Effector memory CD4-positive, alpha-beta T cell (primary cell): ENCODE measurements at places on chromosomes 4 and X.
A peak's percentile ranks its signal among the peaks of the same experiment; 100 is the strongest.

GRCh38 chr4:137514406-137515111 lies 17.7 kb downstream of the PCDH18 start:
- H3K27me3 ChIP-seq: no peaks in the 10 kb centered on the region

DNA sequence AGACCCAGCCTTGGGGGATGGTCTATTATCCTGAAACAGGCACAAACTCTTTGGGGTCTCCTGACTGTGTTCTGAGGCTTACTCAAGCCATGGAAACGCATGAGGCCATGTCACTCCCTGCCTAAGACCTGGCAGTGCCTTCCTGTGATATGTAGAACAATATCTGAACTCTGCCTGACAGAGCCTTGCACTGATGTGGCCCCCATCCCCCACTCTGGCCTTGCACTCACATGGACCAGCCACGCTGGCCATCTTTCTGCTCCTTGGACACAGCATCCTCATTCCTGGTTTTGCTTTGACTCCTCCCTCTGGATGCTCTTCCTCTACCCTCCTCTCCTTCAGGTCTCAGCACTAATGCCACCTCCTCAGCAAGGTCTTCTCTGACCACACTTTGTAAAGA lies 100.2 kb downstream of the SCD5 start:
- H3K27me3 ChIP-seq: no peaks in the 10 kb centered on the region
- DNase-seq: no peak
- no peaks in the 10 kb centered on the region for H3K4me1 ChIP-seq
- no peaks in the 10 kb centered on the region for H3K36me3 ChIP-seq
- H3K27ac ChIP-seq: no peak overlapping the region
- H3K4me3 ChIP-seq: no peak overlapping the region

DNA sequence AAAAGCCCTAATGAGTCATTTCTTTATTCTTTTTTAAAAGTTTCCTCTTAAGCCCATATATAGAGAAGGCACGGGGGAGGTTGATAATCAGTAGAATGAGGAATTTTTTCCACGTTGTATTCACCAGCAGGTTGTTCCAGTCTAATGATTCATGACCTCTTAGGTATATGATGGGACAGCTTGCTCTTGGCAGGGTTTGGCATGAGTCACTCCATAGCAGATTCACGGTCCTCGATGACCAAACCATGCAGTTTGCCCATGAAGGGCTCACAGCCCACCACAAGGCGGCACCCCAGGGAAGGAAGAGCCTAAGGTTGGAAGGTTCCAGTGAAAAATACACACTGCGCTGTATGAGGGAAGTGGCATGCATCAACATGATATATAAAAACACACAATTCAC lies 623.8 kb upstream of the DIPK2B start:
- H3K36me3 ChIP-seq: no peaks in the 10 kb centered on the region
- no peak overlapping the region for H3K4me3 ChIP-seq
- no peaks in the 10 kb centered on the region for H3K4me1 ChIP-seq
- no peak for DNase-seq

GRCh38 chrX:49155243-49155899 lies 7.2 kb upstream of the MAGIX start:
- H3K27ac ChIP-seq: peak overlapping the region; percentile 87
- no peaks in the 10 kb centered on the region for H3K4me1 ChIP-seq
- no peaks in the 10 kb centered on the region for H3K27me3 ChIP-seq
- DNase-seq: peak; percentile 27

GRCh38 chrX:80206647-80207046 lies 192.1 kb downstream of the TBX22 start:
- no peaks in the 10 kb centered on the region for H3K4me1 ChIP-seq
- H3K36me3 ChIP-seq: no peaks in the 10 kb centered on the region
- no peak overlapping the region for H3K4me3 ChIP-seq
- no peaks in the 10 kb centered on the region for H3K27me3 ChIP-seq
- no peak overlapping the region for H3K27ac ChIP-seq

GRCh38 chr4:90546114-90546513 lies 418.9 kb downstream of the CCSER1 start:
- H3K4me3 ChIP-seq: no peak overlapping the region
- no peak for DNase-seq
- no peaks in the 10 kb centered on the region for H3K36me3 ChIP-seq
- no peak overlapping the region for H3K27ac ChIP-seq
- H3K27me3 ChIP-seq: no peaks in the 10 kb centered on the region

DNA sequence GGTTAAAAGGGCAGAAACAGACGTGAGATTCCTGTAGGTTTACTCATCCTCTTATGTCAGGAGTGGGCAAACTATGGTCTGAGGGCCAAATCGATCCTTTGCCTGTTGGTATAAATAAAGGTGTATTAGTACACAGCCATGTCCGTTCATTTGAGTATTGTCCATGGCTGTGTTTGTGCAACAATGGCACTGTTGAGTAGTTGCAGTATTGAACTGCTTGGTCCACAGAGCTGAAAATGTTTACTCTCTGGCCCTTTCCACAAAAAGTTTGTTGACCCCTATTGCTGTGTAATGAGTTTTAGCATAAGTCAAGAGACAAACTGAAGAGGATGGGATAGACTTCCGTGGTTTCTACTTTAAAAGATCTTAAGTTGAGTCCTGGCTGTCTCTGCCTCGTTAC lies 59.0 kb upstream of the MID1 start:
- H3K27me3 ChIP-seq: no peaks in the 10 kb centered on the region
- no peaks in the 10 kb centered on the region for H3K4me1 ChIP-seq
- no peak overlapping the region for H3K4me3 ChIP-seq

DNA sequence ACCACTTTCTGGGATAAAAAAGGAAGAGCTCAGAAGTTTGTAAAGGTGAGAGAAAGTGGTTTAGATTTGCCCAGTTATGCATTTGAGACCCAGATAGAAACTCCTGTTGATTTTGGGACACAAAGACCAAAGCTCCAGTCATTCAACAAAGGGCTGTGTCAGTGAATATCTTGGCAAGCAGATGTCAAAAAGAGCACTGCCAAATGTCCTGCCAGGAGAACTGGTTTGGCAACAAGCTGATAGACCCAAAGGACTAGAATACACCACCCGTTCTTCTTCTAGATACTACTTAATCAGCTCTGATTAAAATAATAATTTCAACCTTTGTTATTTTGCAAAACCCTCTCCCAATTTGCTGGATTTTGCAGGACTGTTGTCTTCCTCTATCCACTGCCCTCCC lies 121.4 kb downstream of the NHS start:
- no peaks in the 10 kb centered on the region for H3K4me1 ChIP-seq
- H3K4me3 ChIP-seq: no peak overlapping the region
- no peak overlapping the region for H3K27ac ChIP-seq
- DNase-seq: no peak

DNA sequence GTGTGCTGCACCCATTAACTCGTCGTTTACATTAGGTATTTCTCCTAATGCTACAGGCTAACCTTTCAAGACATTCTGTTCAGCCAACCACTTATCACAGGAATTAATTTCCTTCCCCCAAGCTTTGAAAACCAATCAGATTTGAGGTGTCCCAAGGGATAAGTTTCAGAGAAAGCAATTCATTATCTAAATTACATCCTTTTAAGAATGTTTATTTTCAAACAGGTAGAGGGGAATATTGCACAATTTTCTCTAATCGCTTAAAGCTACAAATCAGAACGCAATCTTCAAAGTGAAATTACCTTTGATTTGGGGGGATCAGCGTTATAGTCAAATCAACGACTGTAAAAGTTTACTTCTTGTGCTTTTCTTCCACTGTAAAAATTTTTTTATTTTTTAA lies 1.6 kb downstream of the CLOCK start:
- no peaks in the 10 kb centered on the region for H3K36me3 ChIP-seq
- H3K27ac ChIP-seq: peak overlapping the region; percentile 85
- H3K4me3 ChIP-seq: peak overlapping the region; percentile 90
- H3K27me3 ChIP-seq: no peaks in the 10 kb centered on the region

- H3K4me1 ChIP-seq: peaks cover 7% of the 10 kb centered on the region
- no peak for DNase-seq
- H3K4me3 ChIP-seq: peak overlapping the region; percentile 62
- peaks cover 25% of the 10 kb centered on the region for H3K27me3 ChIP-seq
- no peak overlapping the region for H3K27ac ChIP-seq
- no peaks in the 10 kb centered on the region for H3K36me3 ChIP-seq
These were observed 793 bp downstream of the ARSJ start for GRCh38 chr4:113978561-113979147.

GRCh38 chr4:183987987-183988392 lies 82.9 kb downstream of the STOX2 start:
- no peak for DNase-seq
- no peak overlapping the region for H3K4me3 ChIP-seq
- H3K27ac ChIP-seq: no peak overlapping the region
- no peaks in the 10 kb centered on the region for H3K4me1 ChIP-seq
- no peaks in the 10 kb centered on the region for H3K36me3 ChIP-seq

GRCh38 chr4:23966725-23967124 lies 76.9 kb upstream of the PPARGC1A start:
- no peaks in the 10 kb centered on the region for H3K27me3 ChIP-seq
- no peak overlapping the region for H3K27ac ChIP-seq
- no peaks in the 10 kb centered on the region for H3K36me3 ChIP-seq
- no peak overlapping the region for H3K4me3 ChIP-seq
- no peaks in the 10 kb centered on the region for H3K4me1 ChIP-seq
- no peak for DNase-seq

GRCh38 chr4:184103527-184104264 lies 114.0 kb downstream of the ENPP6 start:
- H3K4me1 ChIP-seq: no peaks in the 10 kb centered on the region
- no peak overlapping the region for H3K4me3 ChIP-seq
- H3K27ac ChIP-seq: no peak overlapping the region
- no peak for DNase-seq
- no peaks in the 10 kb centered on the region for H3K27me3 ChIP-seq
- H3K36me3 ChIP-seq: no peaks in the 10 kb centered on the region

GRCh38 chrX:119455264-119455663 lies 13.0 kb upstream of the SLC25A5 start:
- H3K27me3 ChIP-seq: no peaks in the 10 kb centered on the region
- H3K36me3 ChIP-seq: no peaks in the 10 kb centered on the region
- no peak overlapping the region for H3K4me3 ChIP-seq

DNA sequence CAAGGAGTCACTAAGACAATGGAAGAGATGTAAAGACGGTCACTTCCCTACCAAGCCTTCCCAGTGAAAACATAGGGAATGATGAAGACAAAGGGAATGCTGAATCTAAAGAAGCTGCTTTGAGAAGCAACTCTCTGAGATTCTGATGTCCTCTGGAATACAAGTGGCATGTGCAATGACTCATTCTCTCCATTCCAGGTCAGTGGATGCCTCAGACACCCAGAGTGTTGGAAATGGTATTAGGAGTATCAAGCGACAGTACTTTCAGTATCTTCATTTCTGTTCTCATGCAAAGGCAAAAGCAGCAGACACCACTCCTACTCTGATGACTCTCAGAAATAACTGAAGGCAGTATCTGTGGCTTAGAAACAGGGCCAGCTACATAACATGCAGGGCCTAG lies 102.6 kb downstream of the FSTL5 start:
- no peak overlapping the region for H3K4me3 ChIP-seq
- no peaks in the 10 kb centered on the region for H3K27me3 ChIP-seq
- H3K27ac ChIP-seq: no peak overlapping the region
- H3K4me1 ChIP-seq: no peaks in the 10 kb centered on the region
- DNase-seq: no peak

- no peak overlapping the region for H3K27ac ChIP-seq
- peaks cover 3% of the 10 kb centered on the region for H3K4me1 ChIP-seq
- no peaks in the 10 kb centered on the region for H3K27me3 ChIP-seq
These were observed 12.2 kb downstream of the UCP1 start for GRCh38 chr4:140556372-140557085.

GRCh38 chrX:66163849-66164411 lies at the start of gene HEPH:
HEPH (plus strand) TSS chrX:66164247; CDS start chrX:66170571, 6,324 bp downstream.
- H3K27me3 ChIP-seq: no peaks in the 10 kb centered on the region
- no peaks in the 10 kb centered on the region for H3K4me1 ChIP-seq
- no peak within 1 kb of the TSS for H3K4me3 ChIP-seq
- DNase-seq: no peak

DNA sequence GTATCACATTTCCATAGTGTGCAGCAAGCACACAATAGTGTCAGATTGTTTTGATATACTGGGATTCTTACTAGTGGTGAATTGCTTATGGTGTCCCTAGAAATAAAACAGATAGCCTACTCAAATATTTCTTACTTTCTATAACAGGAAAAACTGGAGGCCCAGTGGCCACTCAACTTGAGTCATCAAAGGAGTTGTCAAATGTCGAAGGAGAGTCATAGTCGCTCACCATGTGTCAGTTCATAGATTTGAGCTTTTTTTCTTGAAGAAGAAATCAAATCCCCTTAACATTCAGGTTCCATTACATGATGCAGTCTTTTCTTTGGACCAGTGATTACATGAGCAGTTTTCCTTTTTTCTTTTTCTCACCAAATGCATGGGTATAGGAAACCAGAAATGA lies 1271.0 kb downstream of the RAPGEF2 start:
- DNase-seq: no peak
- H3K27me3 ChIP-seq: no peaks in the 10 kb centered on the region
- H3K27ac ChIP-seq: no peak overlapping the region
- no peaks in the 10 kb centered on the region for H3K4me1 ChIP-seq

DNA sequence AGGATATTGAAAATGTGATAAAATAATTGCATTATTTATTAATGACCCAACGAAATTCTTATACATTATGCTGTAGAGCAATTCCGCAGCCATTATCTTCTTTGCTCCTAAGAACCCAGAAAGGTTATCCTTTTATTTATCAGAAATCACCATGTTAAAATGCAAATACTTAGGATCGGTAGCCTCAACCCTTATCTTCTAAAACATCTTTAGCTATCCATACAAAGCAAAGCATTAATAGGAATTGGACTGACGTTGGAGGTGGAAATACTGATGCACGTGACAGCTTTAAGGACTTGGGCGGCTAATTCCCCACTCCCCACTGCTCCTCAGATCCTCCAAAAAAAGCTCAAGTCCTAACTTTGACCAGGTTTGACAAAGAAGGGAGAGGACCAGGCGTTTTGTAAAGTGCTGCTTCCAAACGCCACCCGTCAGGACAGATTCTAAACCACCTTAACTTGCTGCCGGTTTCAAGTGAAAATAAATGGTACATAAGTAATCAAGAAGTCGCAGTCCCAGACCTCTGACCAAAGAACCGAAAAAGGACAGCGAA lies 539 bp upstream of the SPCS3 start:
- H3K36me3 ChIP-seq: no peaks in the 10 kb centered on the region
- H3K4me3 ChIP-seq: peak overlapping the region; percentile 84
- no peaks in the 10 kb centered on the region for H3K27me3 ChIP-seq
- DNase-seq: no peak
- H3K27ac ChIP-seq: peak overlapping the region; percentile 93

- no peaks in the 10 kb centered on the region for H3K36me3 ChIP-seq
- H3K4me3 ChIP-seq: no peak overlapping the region
- DNase-seq: no peak
- no peak overlapping the region for H3K27ac ChIP-seq
These were observed 459.5 kb downstream of the GASK1B start for GRCh38 chr4:157713342-157713741.

DNA sequence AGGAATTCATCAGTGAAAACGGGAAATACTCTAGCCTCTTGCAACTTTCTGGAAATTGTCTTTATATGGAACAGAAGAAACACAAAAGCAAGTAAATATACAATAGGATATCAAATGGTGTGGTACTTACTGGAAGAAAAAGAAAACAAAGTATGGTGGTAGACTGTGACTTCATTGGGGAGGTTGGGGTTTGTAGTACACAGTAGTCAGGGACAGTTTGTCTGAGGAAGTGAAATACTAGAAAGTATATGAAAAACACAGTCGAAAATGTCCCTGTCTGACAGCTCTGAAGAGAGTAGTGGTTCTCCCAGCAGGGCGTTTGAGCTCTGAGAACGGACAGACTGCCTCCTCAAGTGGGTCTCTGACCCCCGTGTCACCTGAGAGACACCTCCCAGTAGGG lies 390.0 kb upstream of the NWD2 start:
- no peak for DNase-seq
- H3K4me1 ChIP-seq: no peaks in the 10 kb centered on the region
- H3K27me3 ChIP-seq: no peaks in the 10 kb centered on the region
- H3K36me3 ChIP-seq: no peaks in the 10 kb centered on the region
- no peak overlapping the region for H3K4me3 ChIP-seq
